ENCODE measurements at places on chromosomes 13 and 19.
A peak's percentile ranks its signal among the peaks of the same experiment; 100 is the strongest.

DNA sequence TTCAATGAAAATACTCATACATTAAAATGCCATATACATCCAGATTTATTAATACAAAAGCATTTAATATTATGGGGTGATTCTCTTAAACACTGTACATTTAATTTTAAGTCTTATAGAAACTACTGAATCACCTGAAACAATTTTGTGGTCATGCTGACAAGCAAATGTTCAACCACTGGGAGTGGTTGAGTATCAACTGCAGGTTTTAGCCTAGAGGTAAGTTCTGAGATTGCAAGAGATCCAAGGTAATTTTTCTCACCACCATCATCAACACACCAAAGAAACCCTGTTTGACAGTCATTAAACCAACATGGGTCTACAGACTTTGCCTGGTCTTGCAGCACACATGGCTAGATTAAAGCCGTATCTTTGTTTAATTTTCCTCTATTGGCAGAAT is 196.3 kb downstream of the LHFPL6 start:
- no peak for DNase-seq

DNA sequence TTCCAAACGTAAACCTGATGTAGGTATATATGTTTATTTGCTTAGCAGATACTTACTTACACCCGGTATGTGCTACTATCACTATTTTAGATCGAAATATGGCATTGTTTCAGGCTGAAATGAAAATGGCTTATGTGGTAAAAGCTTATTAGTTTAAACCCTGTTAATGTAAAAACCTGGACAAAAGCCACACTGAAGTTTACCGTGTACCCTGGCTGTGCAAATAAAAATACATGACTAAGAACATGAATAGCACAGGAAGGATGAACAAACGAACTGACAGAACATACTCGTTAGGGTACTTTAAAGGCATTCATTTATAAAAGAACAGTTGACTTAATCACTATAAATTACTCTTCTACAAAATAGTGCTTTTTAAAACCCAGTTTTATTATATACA is 6.6 kb downstream of the CLDN10 start:
- no peak for DNase-seq

DNA sequence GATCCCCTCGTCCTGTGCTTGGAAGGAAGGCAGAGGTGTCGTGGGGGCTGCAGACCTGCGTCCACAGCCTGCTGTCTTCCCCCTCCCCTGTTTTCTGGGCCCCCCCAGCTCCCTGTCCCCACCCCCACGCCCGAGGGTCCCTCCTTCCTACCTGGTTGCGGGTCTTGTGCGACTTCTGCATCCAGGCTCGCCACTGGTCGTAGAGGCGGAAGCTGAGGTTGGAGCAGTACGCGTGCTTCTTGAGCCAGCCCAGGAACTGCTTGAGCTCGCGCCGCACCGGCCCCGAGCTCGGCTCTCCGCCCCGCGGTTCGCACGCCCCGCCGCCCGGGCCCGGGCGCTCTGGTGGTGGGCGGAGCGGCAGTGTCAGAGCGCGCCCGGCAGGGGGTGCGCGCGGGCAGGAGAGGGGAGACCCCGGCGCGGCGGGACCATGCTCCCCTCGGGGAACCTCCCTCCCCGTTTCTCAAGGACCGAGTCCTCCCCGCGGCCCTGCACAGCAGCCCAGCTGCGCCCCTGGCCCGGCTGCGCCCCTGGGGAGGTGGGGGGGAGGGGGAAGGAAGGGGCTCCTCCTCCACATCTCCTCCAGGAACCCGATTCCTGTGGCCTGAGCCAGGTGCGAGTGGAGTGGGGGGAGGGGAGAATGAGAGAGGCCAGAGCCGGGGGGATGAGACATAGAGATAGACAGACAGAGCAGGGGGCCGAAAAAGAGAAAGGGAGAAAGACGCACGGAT is 5.7 kb downstream of the REX1BD start:
- peak; percentile 46 for DNase-seq

DNA sequence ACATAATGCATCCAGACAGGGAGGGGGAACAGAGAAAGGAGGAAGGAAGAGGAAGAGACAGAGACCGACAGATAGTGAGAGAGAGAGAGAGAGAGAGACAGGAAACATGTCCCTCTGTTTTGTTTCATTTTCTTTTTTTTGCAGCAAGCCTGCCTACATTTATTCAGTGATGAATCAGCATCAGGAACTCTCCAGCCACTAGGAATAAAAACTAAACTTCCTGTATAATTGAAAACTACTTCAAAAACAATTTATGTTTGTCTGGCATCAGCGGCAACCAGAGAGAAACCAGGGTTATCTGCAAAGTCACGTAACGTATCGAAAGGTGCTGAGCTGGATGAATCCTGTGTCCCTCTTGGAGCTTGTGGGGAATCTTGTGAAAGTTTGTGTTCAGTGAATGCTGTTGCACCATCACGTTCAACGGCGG is 148.6 kb upstream of the SOX21 start:
- DNase-seq = no peak

DNA sequence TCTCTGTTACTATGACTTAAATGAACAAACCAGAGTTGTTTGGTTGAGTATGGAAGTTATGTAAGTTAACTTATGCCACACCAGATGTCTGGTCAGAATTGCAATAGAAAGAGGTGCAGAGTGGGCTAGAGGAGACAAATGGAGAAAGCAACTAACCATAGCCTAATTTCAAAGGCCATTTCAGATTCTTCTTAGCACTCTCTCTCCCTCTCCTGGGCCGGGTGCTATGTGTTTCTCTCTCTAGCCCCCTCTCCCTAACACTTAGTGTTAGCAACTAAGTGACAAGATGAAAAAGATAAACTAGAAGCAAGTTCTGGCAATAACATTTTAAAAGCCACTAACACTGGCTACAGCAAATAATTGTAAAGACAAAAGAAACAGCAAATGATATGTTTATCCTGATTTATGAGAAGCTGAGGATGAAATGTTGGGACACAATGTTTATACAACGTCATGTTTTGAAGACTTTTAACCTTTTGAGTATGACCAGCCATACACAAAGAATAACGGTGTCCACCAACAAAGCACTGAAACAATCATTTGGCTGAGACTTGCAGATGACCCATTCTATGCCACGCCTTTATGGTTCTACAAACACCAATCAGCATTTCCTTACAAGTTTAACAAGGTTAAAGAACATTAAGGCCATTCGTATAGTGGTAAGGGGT is 18.6 kb downstream of the SERPINE3 start:
- no peak for DNase-seq

DNA sequence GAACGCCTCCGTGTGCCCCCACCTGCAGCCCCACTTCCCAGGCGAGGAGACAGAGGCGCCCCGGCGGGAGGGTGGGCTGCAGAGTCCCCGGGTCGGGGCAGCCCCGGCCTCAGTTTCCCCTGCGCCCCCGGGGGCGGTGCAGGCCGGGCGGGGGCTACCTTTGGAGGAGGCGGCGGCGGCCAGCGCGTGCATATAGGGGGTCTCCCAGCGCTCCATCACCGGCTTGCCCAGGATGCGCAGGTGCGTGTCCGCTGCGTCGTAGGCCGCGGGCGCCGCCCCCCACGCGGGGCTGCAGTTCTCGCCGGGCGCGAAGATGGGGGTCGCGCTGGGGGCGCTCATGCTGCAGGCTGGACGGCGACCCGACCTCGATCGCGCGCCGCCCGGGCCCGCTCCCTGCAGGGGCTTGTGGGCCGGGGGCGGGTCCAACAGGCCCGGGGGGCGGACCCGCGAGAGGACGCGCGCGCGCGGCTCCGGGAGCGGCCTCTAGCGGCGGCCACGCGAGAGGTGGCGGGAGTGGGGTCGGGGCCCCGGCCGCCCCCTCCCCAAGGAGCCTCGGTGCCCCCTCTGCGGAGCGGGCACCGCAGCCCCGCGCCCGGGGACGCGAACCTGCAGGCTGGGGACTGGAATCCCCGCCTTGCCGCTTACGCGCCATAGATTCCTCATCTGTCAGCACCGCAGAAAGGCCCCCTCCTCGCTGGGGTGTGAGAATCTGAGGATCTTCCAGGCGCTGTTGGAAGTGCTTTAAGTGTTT is at the start of gene GAMT:
Gene GAMT (minus strand): TSS at position 405 of the 751 bp plus-strand sequence. CDS start 66 bp downstream, at position 339.
- DNase-seq = peak; percentile 25

DNA sequence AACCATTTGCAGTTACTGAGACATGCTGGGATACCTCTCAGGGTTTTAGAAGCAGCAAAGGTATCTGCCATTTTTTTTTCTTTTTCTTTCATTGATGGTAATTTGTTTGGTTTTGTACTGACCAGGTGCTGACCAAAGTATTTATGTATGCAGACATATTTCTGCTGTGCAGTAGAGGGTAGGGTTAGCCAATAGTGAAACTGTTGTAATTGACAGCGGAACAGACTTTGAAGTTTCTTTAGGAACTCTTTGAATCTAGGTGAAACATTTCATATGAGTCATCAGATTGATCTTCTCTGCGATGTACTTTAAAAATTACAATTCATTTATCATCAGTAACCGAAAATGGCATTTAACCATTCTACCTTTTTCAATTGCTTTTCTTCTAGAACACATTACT is 63.0 kb downstream of the ITGBL1 start:
- DNase-seq = no peak

DNA sequence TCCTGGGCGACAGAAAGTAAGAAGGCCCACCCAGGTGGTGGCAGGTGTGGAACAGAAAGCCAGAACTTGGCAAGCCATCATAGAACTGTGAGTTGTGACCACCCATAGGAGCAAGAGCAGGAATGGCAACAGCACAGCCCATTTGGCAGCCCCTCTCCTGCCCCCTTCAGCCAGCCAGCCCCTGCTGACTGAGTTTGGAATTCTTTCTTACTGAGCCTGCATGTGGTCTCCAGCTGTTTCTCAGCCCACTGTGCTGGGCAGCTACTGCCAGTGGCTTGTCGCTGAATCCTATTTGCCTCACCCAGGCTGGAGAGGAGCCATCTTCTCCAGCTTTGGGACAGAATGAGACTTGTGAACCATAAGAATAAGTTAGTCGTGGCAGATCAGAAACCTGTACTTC is 28.3 kb downstream of the CNMD start:
- no peak for DNase-seq

DNA sequence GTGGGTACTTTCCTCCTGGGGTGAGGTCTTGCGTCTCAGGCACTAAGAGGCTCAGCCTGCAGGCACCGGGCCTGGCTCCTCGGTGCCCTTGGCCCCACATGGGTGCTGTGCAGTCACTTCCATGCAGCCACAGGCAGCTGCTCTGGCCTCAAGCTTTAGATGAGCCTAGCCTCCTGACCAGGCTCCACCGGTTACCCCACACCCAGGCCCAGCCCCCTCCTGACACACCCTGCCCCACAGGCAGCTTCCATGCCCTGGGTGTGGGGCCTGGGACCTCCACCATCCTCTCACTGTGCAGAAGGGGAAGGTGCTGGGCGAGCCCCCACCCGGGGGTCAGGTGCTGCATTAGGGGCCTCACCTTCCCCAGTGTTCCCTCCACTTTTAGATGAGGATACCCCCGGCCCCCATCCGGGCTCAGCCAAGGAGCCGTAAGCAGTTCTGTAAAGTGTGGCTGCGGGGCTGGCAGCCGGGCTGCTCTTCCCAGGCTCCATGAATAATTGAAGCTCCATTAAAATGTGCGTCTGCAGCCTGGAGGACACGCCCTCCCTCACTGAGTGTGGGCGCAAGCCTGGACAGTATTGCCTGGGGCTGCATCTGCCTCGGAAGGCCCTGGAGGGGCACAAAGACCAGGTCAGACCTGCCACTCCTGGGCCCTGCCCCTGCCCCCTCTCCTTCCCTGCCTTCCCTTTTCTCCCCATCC is 72.5 kb upstream of the KCTD15 start:
- no peak for DNase-seq

DNA sequence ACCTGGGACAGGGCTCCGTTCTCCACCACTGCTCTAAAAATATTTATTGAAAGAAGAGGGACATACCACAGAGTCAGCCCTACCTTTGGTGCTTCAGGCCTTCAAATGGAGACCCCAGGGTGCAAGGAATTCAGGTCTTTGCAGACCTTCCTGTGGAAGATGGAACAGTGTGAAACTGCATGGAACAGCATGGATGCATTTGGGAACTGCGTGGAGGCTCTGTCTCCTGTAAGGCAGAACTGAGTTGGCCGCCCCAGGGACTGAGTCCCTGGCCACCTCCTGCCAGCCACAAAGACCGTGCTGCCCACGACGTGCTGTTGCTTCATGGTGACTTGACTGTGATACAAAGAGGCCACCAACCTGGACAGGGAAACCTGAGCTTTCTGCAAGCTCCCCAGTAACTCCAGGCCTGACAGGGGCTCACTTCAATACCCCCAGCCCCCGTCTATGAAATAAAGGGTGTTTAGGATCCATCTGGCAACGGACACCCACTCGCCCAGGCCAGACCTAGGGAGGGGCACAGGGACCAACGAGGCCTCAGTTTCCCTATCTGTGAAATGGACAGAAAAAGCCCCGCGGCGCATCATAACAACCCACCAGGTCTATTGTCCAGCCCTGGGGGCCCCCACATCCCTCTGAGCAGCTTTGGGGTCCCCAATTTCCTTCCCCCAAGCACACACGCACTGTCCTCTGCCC is 58.6 kb upstream of the KLF2 start:
- no peak for DNase-seq

GRCh38 chr19:46759206-46759605 is 13.0 kb upstream of the STRN4 start:
- no peak for DNase-seq

- DNase-seq = no peak
These were observed 52.5 kb downstream of the STK24 start for GRCh38 chr13:98524391-98524790.

GRCh38 chr19:27714857-27715256 is 1498.1 kb downstream of the UQCRFS1 start:
- DNase-seq = no peak

DNA sequence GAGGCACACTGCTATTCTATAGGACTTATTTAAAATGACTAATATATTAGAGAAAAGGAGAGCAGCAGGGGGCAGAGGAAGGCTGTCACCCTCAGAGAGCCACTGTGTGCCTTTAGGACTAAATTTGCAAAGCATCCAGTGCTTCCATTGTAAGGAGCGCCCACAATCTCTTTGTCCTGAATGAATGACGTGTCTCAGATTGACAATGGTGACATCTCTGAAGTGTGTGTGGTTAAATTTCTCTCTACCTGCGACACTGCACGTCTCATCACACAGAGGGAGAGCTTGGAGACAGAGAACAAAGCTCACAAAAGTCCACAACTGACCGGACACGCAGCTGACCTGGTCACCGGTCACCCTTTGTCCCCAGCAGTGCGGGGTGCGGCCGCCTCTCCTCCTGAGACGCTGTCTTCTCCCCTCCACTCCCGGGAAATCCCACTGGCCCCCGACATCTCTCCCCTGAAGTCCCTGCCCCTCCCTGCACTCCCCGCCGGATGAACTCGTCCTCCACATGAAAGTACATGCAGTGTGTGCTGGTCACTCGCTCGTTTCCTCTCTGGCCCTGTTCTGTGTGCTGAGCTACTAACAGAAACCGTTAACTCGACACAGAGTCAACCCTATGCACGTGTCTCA is 107.2 kb downstream of the RAB20 start:
- no peak for DNase-seq

DNA sequence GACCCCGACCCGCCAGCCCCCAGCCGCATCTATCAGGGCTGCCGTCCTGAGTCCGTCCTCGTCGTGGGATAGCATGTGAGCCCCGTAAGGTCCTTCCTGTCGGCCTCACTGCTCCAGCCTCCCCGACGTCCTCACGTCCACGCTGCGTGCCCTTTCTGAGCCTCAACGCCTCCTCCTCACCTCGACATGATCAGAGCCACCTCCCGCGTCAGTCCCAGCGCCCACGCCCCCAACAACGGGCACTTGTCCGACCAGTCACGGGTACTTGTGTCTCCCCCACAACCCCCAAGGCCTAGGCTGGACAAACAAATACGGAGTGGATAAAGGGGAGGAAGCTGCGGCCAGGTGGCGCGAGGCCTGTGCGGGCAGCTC is 665 bp downstream of the ZNF497 start:
- peak; percentile 43 for DNase-seq
